ENCODE measurements at places on chromosomes 1 and 21. TPM values are rescaled to one million over a fixed set of nuclear protein-coding genes. Genes with fewer than 3 reads are reported as not detected.

DNA sequence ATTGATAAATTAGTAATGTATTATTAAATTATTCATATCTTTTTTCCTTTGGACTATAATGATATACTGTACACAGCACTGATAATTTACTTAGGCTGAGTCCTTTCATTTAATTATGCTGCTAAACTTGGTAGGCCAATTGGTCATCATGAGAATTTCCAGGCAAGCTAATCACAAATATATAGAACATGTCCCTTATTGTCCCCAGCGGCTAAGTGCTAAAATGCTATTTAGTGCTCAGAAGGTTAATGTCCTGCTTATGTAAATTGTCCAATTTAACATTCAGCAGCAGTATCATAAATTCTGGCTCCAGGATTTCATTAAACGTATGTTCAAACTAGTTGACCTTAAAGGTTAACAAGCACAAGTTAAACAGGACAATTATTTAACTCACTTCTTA lies 30.0 kb upstream of the RRP15 start:
- no peak overlapping the region for H3K4me3 ChIP-seq
- no peak overlapping the region for H3K27ac ChIP-seq
- H3K27me3 ChIP-seq: no peaks in the 10 kb centered on the region
- peaks cover 9% of the 10 kb centered on the region for H3K36me3 ChIP-seq
- no peaks in the 10 kb centered on the region for H3K4me1 ChIP-seq

DNA sequence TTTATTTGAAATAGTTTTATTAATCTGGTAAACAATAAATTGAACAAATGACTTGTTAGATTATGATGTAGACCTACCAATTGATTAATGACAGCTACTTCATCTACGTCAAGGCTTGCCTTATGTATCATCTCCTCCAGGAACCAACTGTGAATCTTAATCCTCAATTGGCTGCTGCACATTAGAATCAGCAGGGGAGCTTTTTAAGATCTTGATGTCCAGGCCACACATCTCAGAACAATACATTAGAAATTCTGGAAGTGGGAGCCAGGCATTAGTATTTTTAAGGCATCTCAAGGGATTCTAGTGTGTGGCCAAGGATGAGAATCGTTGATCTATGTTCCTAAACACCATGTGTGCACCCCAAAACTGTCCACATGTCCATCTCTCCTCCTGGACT lies 52.0 kb upstream of the LYPLAL1 start:
- no peaks in the 10 kb centered on the region for H3K36me3 ChIP-seq
- DNase-seq: no peak
- H3K27ac ChIP-seq: no peak overlapping the region
- H3K4me1 ChIP-seq: peaks cover 29% of the 10 kb centered on the region
- no peaks in the 10 kb centered on the region for H3K27me3 ChIP-seq

DNA sequence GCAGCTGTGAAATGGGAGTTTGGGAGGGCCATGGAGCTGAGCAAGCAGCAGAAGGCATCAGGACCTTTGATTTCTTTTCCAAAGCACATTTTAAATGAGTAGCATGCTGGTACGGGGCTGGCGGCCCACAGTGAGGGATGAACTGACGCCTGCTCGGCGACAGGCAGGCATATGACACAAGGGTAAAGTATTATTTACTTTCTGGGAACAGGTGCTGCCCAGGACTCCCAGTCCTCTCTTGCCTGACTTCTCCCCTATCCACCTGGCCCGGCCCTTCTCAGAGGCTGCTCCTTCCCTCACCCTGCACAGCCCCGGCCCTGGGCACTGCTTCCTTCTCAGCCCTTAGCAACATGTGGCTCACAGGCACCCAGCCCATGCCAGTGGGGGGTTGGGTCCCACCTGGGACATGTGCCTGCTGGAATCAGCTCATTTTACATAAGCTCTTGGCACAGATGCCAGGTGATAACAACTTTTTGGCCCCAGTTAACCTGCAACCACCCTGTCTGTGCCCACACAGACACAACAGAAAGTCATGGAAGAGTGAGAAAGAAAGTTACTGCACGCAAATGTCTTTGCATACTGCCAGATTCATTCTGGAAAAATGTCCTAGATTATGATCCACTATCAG lies 112.3 kb upstream of the GADD45A start:
- no peak for DNase-seq
- H3K27ac ChIP-seq: no peak overlapping the region
- H3K27me3 ChIP-seq: peaks cover 5% of the 10 kb centered on the region

GRCh38 chr1:159066108-159066507 lies 10.5 kb downstream of the AIM2 start:
- H3K4me1 ChIP-seq: no peaks in the 10 kb centered on the region
- DNase-seq: no peak
- no peak overlapping the region for H3K4me3 ChIP-seq
- no peaks in the 10 kb centered on the region for H3K36me3 ChIP-seq

DNA sequence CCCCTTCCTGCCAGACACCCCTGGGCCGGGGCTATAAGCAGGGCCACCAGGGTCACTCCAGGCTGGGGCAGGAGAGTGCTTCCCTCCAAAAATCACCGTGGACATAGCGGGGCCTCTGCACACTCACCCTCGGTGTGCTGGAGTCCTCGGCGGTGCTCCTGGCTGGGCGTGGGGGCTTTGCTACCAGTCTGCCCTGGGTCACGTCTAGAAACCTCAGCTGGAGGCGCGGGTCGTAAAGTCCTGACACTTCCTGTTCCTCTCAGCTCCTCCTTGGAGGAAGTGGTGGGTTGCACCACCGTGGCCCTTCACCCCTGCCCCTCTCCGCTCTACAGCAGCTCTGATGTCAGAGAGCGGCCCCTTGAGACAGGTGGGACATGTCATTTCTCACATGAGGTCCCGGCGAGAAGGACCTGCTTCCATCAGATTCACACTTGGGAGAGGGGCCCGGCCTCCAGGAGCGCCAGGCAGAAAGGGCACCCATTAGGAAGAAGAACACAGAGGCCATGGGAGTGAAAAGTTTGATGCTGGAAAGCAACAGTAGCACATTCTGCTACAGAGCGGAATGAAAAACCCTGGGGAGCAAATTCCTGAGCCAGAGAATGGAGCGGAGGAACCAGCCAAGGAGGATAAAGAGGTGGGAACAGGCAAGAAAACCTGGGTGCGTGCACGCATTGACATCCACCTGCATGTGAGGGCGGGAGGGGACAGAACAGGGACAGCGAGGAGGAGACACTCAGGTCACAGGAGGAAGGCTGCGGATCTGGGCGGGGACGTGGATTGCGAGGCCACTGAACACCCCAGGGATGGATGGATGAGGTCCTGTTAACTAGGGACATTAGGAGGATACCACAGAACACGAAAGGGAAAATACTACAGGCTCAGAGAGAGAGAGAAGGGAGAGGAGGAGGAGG lies at the start of gene ITGB2:
ITGB2 (minus strand) TSS at position 206 of the 911 bp plus-strand sequence. CDS start 10,117 bp downstream, outside the sequence.
- no peak within 1 kb of the TSS for H3K27ac ChIP-seq
- peaks cover 15% of the 10 kb centered on the region for H3K36me3 ChIP-seq
- peak within 1 kb of the TSS; percentile 47 for H3K4me3 ChIP-seq
- H3K4me1 ChIP-seq: peaks cover 4% of the 10 kb centered on the region

GRCh38 chr1:81921344-81921743 lies 120.6 kb downstream of the ADGRL2 start:
- no peaks in the 10 kb centered on the region for H3K27me3 ChIP-seq
- no peaks in the 10 kb centered on the region for H3K36me3 ChIP-seq
- H3K4me1 ChIP-seq: peaks cover 23% of the 10 kb centered on the region
- no peak for DNase-seq
- no peak overlapping the region for H3K27ac ChIP-seq

DNA sequence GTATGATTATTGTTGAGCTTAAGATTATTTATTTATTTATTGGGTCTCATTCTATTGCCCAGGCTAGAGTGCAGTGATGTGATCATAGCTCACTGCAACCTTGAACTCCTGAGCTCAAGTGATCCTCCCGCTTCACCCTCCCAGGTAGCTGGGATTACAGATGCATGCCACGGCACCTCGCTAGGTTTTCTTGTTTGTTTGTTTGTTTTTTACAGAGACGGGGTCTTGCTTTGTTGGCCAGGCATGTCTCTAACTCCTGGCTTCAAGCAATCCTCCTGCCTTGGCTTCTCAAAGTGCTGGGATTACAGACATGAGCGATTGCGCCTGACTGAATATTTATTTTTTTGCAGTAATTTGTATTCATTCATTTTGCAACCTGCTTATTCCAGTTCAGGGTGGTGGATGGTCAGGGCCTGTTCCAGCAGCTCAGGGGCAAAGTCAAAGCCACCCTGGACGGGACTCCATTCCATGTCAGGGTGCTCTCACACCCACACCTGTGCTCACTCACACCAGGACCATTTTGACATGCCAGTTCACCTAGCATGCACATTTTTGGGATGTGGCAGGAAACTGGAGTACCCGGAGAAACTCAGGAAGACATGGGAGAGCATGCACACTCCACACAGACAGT lies 29.6 kb upstream of the RASAL2 start:
- peaks cover 4% of the 10 kb centered on the region for H3K4me1 ChIP-seq
- no peak overlapping the region for H3K4me3 ChIP-seq
- H3K36me3 ChIP-seq: no peaks in the 10 kb centered on the region
- no peaks in the 10 kb centered on the region for H3K27me3 ChIP-seq

DNA sequence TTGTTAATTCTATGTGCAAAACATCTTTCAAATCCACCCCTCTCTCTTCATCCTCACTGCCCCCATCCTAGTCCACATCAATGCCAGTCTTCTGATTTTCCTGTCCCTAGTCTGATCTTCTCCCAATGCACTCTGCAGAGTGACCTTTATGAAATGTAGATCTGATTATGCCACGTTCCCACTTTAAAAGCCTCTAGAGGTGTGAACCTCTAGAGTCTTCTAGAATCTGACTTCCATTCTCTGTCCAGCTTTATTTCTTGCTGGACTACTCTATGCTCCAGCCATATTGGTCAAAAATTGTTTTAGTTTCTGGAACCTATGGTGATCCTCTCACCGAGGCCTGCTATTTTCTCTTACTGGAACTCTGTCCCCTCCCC lies 32.5 kb downstream of the ZNF648 start:
- peaks cover 5% of the 10 kb centered on the region for H3K27me3 ChIP-seq
- H3K4me3 ChIP-seq: peak overlapping the region; percentile 98
- peaks cover 3% of the 10 kb centered on the region for H3K4me1 ChIP-seq
- DNase-seq: no peak

- H3K36me3 ChIP-seq: no peaks in the 10 kb centered on the region
- H3K27me3 ChIP-seq: peaks cover 2% of the 10 kb centered on the region
- no peak for DNase-seq
- no peak overlapping the region for H3K27ac ChIP-seq
Observed at GRCh38 chr1:201265756-201266155, 17.6 kb upstream of the PKP1 start.

DNA sequence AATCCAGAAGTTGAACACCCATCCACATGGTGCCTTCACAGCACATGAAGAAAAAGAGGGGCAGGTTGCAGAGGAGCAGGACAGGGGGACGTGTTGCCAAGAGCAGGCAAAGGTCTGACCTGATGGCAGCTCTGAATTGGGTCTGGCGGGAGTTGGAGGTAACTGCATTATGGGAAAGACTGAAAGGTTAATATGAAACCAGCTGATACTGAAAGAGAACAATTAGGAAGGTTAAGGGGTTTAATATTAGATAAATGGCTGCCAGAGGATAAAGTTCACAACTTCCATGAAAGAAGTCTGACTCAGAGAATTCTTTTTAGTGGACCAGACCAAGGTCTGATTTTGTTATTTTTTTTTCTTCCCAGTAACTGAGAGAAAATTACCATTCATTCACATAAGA lies 76.1 kb downstream of the CD58 start:
- H3K27me3 ChIP-seq: peaks cover 5% of the 10 kb centered on the region
- peaks cover 4% of the 10 kb centered on the region for H3K4me1 ChIP-seq
- DNase-seq: no peak
- H3K4me3 ChIP-seq: no peak overlapping the region
- H3K27ac ChIP-seq: no peak overlapping the region

- peaks cover 3% of the 10 kb centered on the region for H3K27me3 ChIP-seq
- no peak overlapping the region for H3K27ac ChIP-seq
- DNase-seq: no peak
- no peaks in the 10 kb centered on the region for H3K36me3 ChIP-seq
- H3K4me3 ChIP-seq: no peak overlapping the region
Observed at GRCh38 chr1:204320382-204320804, 39.3 kb downstream of the PLEKHA6 start.

- no peak overlapping the region for H3K4me3 ChIP-seq
- H3K36me3 ChIP-seq: no peaks in the 10 kb centered on the region
- H3K27ac ChIP-seq: no peak overlapping the region
- H3K27me3 ChIP-seq: peaks cover 3% of the 10 kb centered on the region
- no peak for DNase-seq
Observed at GRCh38 chr1:26351590-26352337, 2.2 kb downstream of the CRYBG2 start.

DNA sequence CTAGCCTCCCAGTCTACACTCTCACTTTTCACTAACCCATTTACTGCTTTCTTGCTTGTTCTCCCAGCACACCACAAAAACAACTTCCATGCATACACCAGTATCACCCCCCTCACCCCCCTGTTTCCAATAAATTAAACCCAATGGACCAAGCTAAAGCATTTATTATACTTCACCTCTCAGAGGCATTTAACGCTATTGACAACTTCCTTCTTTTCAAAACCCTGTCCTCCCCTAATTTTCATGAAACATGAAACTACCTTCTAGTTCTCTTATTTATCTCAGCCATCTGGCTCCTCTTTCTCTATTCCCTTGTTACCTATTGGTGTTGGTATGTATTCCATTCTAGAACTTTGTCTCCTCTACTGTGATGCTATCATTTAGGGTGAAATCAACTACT lies 32.3 kb downstream of the PTPRC start:
- H3K36me3 ChIP-seq: no peaks in the 10 kb centered on the region
- peak overlapping the region; percentile 3 for H3K4me3 ChIP-seq
- no peaks in the 10 kb centered on the region for H3K27me3 ChIP-seq
- no peak for DNase-seq
- peaks cover 7% of the 10 kb centered on the region for H3K4me1 ChIP-seq

DNA sequence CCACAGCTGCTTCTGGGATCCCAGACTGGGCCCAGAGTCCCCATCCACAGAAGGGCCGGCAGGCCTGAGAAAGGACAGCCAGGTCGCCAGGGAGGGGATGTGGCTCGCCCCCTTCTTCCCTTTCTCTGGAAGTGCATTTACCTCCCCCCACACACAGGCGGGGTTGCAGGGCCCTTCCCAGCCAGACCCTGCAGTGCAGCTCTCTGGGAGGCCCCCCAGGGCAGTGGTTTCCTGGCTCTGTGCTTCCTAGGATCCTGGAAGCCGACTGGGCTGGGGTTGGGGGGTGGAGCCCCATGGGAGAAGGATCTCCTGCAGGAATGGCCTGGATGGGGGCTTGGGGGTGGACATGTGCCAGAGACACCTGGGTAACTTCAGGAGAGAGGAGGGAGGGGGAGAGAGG lies 4.2 kb upstream of the COL6A1 start:
- no peak for DNase-seq
- H3K27me3 ChIP-seq: no peaks in the 10 kb centered on the region
- H3K4me1 ChIP-seq: peaks cover 9% of the 10 kb centered on the region
- no peaks in the 10 kb centered on the region for H3K36me3 ChIP-seq

GRCh38 chr1:84756455-84757082 lies 66.3 kb upstream of the SSX2IP start:
- peaks cover 37% of the 10 kb centered on the region for H3K4me1 ChIP-seq
- DNase-seq: no peak
- H3K4me3 ChIP-seq: peak overlapping the region; percentile 8
- peaks cover 6% of the 10 kb centered on the region for H3K27me3 ChIP-seq
- H3K27ac ChIP-seq: no peak overlapping the region

TMCO4 gene
- not detected for total RNA-seq

LCE1D gene
- total RNA-seq: not detected

NUDT4B gene
- total RNA-seq: not detected

DYNLT5 gene
- total RNA-seq: 1.4 TPM

Data from glutamatergic neuron (in vitro differentiated cells).